ENCODE measurements at places on chromosomes 7 and 10.

DNA sequence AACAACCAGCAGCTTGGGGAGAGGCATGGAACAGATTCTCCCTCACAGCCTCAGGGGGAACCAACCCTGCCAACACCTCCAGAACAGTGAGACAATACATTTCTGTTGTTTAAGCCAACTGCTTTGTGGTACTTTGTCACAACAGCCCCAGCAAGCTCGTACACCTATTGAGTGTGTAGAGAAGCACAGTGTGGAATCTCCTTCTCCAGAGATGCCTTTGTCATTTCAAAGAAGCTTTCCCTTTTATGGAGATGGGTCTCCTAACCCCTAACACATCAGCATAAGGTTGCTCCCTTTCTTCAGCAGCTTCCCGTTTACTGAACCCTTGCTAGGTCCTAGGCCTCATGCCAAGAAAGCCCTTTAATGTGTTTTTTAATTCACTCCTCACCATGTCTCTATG lies 60.7 kb upstream of the AGK start:
- DNase-seq = no peak

GRCh38 chr10:103765981-103766380 lies 89.4 kb downstream of the SH3PXD2A start:
- DNase-seq = no peak

DNA sequence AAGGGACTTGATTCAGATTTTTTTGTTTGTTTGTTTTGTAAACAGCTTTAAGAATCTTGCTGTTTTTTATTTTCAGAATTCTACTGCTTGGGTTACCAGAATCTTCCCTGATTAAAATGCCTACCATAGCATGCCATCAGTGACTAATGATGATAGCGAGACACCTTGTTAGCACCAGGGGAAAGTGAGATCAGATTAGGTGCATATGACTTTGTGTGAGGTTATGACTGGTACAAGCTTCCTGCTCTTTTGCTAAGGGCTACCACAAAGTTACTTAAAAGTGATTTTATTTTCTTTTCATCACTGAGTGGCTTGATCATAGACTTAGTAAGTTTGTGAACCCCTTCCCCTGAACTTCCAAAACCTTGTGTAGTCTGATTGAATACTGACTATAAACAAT lies 93.5 kb downstream of the SND1 start:
- no peak for DNase-seq

- DNase-seq = no peak
Observed at GRCh38 chr10:126975221-126975620, 70.0 kb downstream of the DOCK1 start.

- DNase-seq = no peak
Observed at GRCh38 chr10:58393317-58393716, 8.1 kb downstream of the TFAM start.

GRCh38 chr10:59852670-59853069 lies 53.7 kb downstream of the CCDC6 start:
- no peak for DNase-seq

DNA sequence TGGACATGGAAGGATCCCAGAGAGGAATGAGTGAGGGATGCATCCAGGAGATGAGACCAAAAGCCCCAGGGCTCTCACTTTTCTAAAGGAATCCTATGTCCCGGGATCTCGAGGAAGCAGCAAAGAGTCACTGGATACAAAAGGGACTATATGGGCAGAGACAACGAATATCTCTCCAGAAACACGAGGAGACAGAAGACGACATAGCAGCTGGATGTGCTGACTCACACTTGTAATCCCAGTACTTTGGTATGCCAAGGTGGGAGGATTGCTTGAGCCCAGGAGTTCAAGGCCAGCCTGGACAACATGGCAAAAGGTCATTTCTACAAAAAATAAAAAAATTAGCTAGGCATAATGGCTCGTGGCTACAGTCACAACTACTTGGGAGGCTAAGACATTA lies 24.7 kb upstream of the MSMB start:
- no peak for DNase-seq

DNA sequence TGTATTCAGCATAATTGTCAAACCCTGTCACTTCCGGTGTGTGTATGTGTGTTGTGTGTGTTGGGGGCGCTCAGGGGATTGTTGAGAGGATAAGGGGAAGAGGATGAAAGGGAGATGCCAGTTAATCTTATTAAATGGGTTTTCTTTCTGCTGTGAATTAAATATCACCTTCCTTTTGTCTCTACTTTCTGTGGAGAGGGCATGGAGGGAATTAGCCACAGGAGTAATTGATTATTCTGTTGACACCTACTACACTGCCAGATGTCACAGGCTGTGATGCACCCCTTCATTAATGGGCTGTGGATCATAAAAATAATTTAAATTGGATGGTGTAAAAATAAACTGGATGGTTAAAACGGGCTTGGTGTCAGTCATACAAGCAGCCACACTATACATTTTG lies 311.9 kb downstream of the MDFIC start:
- DNase-seq = no peak

GRCh38 chr7:76037310-76037709 lies 10.5 kb downstream of the STYXL1 start:
- DNase-seq = no peak

DNA sequence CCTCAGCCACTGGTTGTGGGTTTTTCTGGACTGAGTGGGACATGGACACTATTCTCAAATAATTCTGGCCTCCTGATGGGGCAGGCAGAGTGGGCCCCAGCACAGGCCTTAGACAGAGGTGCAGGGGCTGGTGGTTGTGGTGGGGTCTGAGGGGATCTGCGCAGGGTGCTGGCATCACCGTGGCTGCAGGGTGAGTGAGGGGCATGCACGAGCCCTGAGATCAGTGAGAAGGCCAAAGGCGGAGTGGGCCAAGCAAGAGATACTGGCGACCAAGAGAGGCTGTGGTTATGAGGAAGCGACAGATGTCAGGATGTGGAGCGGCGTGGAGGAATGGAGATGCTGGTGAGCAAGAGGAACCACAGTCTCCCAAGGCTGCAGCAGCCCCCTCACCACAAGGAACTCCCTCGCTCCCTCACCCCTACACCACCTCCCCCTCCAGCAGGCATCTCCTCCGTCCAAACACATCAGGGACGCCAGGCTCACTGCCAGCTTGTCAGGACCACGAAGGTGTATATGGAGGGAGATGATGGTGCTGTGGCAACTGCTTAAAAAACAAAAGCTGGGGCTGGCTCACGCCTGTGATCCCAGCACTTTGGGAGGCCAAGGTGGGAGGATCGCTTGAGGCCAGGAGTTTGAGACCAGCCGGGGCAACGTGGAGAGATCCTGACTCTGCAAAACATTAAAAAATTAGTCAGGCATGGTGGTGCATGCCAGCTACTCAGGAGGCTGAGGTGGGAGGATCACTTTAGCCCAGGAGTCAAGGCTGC lies 9.6 kb downstream of the PRF1 start:
- DNase-seq = no peak

- DNase-seq = no peak
Observed at GRCh38 chr7:97407106-97407505, 289.6 kb downstream of the SDHAF3 start.

DNA sequence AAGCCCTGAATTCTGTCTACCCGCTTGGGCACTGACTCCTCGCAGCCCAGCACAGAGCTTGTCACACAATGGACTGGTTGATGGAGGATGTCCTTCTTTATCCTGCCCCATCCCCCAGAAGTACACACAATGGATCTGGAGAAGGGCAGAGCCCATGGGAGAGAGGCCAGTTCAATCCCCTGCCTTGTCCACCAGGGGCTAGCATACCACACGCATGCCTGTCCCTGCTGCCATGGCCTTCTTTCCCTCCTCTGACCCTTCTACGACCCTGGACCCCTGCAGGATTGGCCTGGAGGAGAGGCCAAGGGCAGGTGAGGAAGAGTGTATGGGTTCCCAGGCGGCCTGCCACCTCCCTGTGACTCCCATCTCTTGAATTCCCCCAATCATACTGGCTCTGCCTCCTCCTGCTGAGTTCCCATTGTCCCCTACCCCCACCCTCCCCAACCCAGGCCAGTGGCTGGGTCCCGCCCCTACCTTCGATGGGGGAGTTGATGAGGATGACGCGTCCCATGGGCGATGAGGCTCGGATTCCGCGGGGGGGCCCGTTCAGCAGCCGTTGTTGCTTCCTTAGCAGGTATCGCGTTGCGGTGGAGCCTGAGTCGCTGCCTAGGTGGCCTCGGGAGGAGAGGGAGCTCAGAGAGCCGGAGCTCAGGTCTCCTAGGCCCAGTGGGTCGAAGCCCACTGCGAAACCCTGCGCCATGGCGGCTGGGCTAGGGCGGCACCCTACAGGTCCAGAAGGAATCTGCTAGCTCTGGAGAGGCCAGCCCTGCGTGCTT lies 1.2 kb downstream of the PDZD7 start:
- no peak for DNase-seq

GRCh38 chr7:2845034-2845592 lies 1.0 kb upstream of the GNA12 start:
- DNase-seq = no peak

- no peak for DNase-seq
Observed at GRCh38 chr7:121447243-121447910, 51.3 kb upstream of the FAM3C start.

DNA sequence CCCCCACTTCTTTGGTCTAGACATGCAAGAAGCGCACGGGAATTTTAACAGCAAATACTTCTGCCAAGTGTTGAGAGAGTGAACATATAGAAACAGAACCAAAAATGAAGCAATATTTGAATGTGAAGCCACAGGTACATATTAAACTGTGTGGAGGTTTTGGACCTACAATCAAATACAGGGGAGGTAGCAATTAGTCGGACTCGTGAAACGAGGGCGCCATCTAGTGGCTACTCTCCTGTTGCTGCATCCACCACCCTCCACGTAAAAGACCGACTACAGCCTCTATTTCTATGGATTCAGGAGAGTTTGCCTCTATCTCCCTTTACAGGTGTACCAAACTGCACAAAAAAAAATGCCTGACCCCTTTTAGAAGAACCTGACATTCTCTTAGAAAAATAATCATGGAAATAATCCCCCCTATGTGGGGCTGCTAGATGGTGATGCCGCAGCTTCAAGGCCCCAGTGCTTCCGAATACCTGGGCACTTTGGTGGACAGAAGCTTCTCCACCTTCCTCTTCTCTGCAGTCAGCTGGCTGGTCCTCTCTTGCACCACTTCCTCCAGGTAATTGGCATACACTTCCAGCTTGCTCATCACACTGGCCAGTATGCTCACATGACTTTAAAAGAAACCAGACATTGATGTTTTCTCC lies 31.7 kb downstream of the TECTB start:
- peak; percentile 76 for DNase-seq

DNA sequence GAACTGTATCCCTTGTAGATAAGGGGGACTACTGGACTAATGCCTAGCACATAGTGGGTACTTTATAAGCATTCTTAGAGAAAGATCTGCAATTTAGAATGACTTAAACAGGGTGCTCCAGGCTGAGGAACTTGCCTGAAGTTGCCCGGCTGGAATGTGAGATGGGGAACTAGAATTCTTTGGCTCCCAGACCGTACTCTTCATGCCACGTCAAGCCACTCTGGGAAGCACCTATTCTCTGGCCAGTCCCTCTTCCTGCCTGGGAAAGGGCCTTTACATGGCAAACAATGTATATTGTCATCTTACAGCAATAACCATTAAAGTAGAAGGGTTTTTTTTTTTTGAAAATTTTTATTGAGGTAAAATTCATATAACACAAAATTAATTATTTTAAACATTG lies 34.5 kb downstream of the ATXN7L1 start:
- DNase-seq = no peak

- peak; percentile 18 for DNase-seq
Observed at GRCh38 chr7:141511676-141512396, 39.4 kb upstream of the AGK start.

- DNase-seq = peak; percentile 28
Observed at GRCh38 chr7:100053215-100053614, 3.6 kb downstream of the ZSCAN21 start.

- DNase-seq = no peak
Observed at GRCh38 chr10:24382979-24383663, 174.2 kb downstream of the KIAA1217 start.

DNA sequence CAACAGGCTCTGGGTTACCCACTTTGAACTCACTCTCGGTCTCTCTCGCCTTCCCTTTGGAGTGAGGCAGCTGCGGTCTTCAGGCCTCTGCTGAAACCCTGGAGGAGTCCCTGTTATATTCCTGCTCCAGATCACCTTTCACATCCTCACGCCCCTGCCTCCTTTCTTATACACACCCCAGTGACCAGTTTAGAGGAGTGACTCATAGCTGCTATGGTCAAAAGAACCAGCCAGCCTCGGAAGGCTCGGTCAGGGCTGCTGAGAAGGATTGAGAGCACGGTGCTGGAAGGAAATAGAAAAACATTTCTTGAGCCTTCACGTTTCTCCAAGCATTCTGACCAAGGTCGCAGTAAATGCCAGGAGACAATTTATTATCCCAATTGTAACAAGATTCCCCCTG lies 28.3 kb upstream of the SVOPL start:
- no peak for DNase-seq

GRCh38 chr7:11155883-11156282 lies 182.2 kb downstream of the PHF14 start:
- no peak for DNase-seq

DNA sequence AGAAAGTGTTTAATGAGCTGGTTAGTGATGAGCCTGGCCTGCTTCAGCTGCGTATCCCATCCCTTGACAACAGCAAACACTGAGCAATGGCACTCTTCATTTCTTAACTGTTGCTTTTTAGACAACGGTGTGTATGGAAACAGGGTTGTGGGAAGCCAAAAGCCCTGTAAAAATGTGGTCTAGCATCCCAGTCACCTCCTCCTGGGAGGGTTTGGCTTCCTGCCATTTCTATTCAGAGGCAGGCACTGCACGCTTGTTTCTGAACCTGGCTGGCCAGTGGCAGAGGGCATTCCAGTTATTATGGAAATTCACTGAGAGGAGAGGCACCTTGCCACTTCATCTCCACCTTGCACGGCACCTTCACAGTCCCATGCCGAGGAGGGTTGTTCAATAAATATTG lies 123.0 kb upstream of the ADARB2 start:
- no peak for DNase-seq

DNA sequence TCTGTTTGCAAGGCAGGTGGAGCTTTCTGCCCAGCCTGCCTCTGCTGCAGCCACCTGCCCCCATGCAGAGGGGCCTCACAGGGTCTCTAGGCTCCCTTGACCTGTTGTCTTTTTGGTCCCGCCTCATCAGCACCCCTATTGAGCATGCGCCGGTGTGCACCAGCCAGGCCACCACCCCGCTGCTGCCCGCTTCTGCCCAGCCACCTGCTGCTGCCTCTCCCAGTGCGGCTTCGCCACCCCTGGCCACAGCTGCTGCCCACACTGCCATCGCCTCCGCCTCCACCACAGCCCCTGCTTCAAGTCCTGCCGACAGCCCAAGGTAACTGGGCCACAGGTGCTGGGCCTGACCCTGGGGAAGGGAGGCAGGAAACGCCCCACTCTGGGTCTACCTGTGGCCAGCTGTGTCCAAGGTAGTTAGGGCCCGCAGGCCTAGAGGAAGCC lies 38.1 kb downstream of the LDB3 start:
- DNase-seq = no peak
